ENCODE measurements at places on chromosomes 1 and 21.

DNA sequence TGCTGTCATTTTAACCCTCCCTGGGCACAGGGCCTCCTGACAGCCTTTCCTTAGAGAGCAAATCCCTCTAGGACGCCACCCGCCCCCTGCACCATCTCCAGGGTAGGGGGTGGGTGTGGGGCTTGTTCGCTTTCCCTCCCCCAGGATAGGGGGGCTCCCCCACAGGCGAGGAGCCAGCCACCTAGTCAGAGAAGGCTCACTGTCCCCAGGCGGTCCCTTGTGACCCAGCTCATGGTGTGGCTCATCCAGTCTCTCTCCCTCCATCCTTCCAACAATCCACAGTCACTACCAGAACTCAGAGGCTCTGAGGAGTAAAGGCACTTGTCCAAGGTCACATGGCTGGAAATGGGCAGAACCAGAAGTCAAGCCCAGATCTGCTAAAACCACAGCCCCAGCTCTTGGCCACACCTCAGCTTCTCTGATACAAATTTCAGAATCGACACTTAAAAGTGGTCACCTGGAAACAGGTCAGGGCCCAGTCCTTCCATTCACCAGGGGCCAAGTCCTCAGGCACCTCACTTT, 89.8 kb downstream of the MRPL37 start:
- no peak for DNase-seq

- DNase-seq = no peak
Measured at GRCh38 chr21:29083306-29083705, 9.9 kb upstream of the CCT8 start.

GRCh38 chr1:76229279-76230005, 154.9 kb downstream of the ST6GALNAC3 start:
- DNase-seq = no peak

DNA sequence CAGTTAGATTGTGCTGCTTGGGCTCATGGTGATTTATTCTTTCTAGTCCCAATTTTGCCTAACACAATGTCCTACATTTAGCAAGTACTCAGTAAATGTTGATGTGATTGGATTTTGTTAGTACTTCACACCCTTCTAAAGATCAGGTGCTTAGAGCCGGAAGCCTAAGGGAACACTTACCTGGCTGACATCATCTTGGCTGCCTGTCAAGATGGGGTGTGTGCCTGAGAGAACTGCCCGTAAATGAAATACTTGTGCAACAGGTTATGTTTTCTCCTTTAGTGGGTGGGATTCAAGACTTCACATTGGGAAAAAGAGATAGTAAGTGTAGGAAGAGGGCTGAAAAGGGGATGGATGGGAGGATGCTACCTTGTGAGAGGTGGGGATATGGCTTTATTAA, 75.5 kb upstream of the MACF1 start:
- no peak for DNase-seq

Data from stimulated activated CD4-positive, alpha-beta T cell treated with anti-CD3 and anti-CD28 coated beads, Interleukin-2, amount 100 ng/mL, for 24 hours (primary cell).